ENCODE measurements at places on chromosomes 3 and 15.

- no peak for DNase-seq
These were observed 25.4 kb downstream of the MAPKAPK3 start for GRCh38 chr3:50642382-50642781.

DNA sequence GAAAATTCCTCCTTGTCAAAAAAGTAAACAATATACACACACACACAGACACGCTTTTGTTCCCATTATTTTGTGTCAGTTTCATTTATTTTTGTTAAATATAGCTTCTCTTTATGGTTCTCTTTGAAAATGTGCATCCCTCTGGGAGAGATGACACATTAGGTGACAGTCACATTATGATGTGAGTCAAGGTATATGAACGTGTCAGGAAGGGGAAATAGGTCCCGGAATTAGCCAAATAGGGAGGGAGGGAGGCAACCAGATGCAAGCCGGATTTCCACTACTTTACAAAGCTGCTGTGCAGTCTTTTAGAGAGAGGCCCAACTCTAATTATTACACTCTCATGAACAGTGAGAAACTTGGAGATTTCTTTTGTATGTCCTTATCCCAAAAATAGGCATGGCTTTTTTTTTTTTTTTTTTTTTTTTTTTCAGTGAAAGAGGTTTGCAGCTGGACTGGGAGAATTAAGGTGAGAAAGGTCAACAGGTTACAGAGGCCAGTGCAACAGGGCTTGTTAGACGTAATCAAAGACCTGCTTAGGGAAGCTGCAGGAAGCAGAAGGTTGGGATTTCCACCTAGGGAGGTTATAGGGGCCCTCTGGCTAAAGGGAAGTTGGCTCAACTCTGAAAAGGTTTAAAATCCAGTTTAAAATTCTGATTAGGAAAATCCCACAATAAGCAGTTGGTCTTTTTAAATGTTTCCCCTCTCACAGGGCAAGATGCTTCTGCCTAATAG, 240.5 kb upstream of the UBE2E1 start:
- DNase-seq: no peak

DNA sequence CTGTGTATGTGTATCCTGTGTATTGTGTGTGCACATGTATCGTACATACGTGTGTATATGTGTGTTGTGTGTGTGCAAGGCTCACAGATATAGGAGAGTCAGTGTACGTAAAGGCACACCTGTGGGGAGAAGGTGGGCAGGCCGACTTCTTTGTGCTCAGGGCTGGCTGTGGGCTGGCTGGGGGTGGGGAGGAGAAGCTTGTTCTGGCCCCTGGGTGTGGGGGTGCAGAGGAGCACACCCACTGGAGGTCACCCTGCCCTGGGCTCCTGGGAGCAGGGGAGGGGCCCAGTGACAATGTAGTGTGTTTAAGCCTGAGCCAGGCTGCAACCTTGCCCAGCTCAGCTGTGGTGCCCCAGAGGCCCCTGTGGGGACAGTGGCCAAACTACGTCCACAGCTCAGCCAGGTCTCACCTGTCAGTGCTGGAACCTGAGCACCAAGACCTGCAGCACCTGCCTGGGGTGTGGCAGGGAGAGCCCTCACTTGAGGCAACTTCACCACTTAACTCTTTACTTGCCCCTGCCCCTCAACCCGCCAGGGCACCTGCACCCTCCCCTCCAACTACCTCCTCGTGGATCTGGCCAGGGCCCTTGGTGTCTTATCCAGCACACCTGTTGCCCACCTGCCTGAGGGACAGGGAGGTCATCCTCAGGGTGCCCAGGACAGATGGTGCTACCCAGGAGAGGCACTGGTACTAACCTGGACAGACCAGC, 2.6 kb upstream of the HHATL start:
- DNase-seq: no peak

- DNase-seq: no peak
These were observed 55.7 kb downstream of the PCCB start for GRCh38 chr3:136305879-136306278.

- no peak for DNase-seq
These were observed 637.9 kb downstream of the PLOD2 start for GRCh38 chr3:145522893-145523651.

GRCh38 chr15:99613887-99614647, 48.3 kb downstream of the MEF2A start:
- no peak for DNase-seq

GRCh38 chr15:74036271-74037170, 42.0 kb downstream of the PML start:
- no peak for DNase-seq

DNA sequence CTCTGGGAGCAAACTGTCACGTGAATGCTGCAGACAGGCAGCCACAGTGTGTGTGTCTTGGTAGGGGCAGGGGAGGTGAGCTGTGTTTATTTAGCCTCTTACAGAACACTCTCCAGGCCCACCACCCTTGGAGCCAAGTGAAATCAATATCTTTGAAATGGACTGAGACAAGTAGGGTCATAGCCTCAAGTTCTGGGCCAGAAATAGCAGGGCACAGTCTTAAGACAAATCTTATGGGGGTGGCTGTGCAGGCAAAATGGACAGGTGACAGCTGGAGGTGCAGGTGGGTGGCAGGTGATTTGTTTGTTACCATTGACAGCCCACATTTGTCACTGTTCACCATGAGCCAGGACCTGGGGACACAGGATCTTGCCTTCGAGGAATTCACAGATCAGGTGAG, 93.6 kb upstream of the NMNAT3 start:
- no peak for DNase-seq

- DNase-seq: no peak
These were observed 28.2 kb downstream of the ARIH1 start for GRCh38 chr15:72502220-72502809.

GRCh38 chr3:141407047-141407446, 38.7 kb downstream of the ZBTB38 start:
- no peak for DNase-seq

DNA sequence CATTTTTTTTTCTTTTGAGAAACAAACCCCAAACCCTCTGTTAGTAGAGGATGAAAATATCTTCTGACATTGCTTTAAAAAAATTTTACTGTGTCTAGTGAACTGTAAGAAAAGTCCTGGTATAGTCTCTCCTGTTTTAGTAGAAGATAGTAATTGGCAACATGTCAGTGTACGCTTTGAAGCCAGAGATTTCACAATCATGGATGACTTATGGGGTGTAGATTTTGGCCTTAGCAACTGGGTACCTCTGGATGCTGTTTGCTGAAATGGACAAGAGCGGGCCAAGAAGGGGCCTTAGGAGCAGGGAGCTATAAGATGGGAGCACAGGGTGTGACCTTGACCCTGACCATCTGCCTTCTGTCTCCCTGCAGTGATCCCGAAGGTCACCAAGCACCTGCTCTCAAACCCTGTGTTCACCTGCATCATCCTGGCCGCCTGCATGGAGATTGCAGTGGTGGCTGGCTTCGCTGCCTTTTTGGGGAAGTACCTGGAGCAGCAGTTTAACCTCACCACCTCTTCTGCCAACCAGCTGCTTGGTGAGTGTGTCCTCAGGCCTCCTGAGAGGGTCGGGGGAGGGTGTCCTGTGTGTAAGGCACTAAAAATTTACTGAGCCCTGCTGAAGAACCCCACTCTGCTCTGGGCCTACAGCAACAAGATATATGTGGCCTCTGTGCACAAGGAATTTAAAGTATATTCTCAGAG, 266.7 kb downstream of the SLCO3A1 start:
- DNase-seq: no peak

- no peak for DNase-seq
These were observed 710 bp downstream of the ABHD10 start for GRCh38 chr3:111979434-111980038.

GRCh38 chr3:59246719-59247401, 197.0 kb upstream of the CFAP20DC start:
- DNase-seq: no peak

- DNase-seq: peak; percentile 1
These were observed 89.3 kb downstream of the SLCO3A1 start for GRCh38 chr15:91942720-91943394.

- no peak for DNase-seq
These were observed 111.8 kb upstream of the PROK2 start for GRCh38 chr3:71896751-71897150.

DNA sequence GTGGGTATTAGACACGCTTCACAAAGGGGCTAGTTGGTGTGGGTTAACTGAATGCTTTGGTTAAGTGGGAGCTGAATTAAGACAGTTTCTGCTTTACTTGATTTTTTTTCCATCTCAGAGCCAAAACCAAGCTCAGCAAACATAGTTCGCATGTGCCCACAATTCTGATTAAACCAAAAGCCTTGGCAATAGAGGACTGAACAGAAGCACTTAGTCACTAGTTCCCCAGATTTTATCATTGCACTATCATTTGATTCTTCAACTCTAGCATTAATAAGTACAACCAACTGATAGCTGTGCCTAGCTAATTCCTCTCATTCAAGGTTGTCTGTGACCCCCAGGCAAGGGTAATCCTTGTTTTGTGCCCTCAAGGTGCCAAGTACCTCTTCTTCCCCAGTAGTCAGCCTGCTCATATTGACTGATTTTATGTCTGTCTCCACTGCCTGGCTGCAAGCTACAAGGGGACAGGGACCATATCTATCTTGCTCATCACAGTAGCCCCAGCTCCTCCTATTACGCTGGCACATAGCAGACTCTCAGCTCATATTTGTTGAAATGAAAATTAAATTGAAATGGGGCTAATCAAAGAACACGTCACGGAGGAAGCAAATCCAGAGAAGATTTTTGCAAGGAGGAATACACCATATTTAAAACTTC, 9.9 kb upstream of the ARHGEF3 start:
- no peak for DNase-seq

- no peak for DNase-seq
These were observed 1375.1 kb upstream of the ALCAM start for GRCh38 chr3:103991461-103992115.

DNA sequence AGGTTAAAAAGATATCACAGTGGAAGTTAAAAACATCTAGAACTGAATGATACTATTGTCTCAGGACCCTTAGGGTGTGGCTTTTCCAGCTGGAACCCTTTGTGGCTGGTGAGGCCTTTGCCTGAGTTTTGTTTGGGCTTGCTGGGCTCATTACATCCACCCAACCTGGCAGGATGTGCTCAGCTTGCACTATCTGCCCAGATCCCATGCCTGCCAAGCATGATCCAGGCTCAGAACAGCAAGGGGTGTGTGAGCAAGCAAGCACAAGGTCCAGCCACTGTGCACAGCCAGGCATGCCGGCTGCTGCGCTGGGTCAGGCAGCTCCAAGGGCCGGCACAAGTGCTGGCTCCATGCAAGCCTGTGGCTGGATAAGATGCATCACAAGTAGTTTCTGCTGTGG, 512.7 kb upstream of the CDIN1 start:
- DNase-seq: no peak

GRCh38 chr15:55770806-55771205, 27.9 kb upstream of the PRTG start:
- DNase-seq: no peak

- no peak for DNase-seq
These were observed 99.8 kb downstream of the MEGF11 start for GRCh38 chr15:66153549-66154415.

DNA sequence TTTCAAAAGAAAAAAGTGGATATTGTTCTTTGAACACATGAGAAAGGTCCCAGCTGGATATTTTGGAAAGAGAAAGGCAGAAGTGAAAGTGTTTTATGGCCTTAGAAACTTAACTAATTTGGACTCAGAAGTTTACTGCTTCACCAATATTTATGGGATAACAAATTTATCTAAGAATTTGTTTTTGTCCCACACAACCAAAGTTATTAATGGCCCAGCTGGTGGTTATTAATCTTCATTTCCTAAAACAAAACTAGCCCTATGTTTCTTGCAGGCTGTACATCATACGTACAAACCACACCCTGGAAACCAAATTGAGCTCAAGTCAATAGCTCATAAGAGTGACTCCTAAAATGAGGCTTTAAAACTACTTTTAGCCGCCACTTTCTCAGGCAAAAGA, 372.9 kb upstream of the LMCD1 start:
- DNase-seq: no peak

DNA sequence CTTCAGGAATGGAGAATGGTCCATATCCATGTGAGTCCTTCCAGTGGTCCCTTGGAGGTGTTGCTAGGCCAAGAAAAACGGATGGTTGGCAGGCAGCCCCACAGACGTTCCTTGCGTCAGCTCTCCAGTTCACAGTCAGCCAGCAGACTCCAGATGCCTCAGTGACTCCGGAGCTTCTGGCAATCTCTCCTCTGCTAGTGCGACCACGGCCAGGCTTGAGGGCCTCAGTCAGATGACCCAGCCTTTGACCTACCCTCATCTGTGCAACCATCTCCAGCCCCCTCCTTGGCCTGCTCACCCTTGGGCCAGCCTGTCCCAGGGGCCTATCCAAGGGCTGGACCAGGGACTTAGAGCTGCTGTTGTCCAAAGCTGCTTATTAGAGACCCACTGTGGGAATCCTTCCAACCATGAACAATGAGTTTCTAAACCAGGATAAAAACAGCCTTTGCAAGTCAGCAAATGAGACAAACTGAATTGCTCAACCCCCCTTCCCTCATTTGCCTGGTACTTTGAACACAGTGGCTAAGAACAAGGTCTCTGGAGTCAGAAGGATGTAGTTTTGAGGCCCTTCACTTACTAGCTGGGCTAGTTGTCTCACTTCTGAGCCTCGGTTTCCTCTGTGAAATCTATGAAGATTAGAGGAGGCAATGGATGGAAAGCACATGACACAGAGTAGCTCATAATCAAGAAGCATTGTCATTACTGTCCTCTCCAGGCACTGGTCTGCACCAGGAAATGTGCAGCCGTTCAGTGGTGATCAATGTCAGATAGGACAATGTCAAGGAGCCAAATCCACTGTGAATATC, 44.8 kb downstream of the ANP32A start:
- DNase-seq: no peak

DNA sequence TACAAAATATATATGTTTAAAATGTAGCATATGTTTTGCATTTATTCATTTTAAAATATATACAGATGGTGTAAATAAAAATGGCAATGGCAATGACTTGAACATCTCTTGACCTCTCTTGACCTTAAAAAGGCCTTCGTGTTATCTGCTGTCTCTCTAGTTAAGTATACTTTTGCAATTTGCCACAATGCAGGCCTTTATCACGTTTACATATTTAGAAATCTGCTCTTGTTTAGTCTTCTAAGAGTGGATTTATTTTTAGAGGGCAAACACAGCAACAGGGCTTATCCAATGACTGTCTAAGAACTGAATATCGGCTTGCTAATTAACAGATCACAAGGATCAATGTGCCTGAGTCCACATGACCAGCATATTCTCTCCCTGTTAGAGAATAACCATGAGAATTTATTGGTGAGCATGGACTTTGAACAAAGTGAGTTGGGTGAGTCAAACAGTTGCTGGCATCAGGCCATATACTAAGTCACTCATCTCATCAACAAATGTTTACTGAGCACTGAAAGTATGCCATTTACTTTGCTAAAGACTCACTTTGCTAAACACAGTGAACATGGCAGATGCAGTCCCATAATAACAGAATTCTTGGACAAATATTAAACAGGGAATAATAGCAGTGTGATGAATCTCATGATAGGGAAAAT, 48.2 kb downstream of the MDFIC2 start:
- DNase-seq: no peak
